ENCODE measurements at places on chromosomes 16 and 17.

- no peak for DNase-seq
These were observed 77.2 kb downstream of the SHISA6 start for GRCh38 chr17:11318207-11318606.

GRCh38 chr17:61490540-61490975 is 38.3 kb downstream of the TBX4 start:
- DNase-seq, result no peak

GRCh38 chr17:76176701-76177574 is 35.9 kb upstream of the FOXJ1 start:
- no peak for DNase-seq

- DNase-seq, result no peak
These were observed 88.2 kb downstream of the WDR59 start for GRCh38 chr16:74896389-74897370.

GRCh38 chr16:80038566-80038965 is 438.0 kb upstream of the MAF start:
- DNase-seq, result no peak

- no peak for DNase-seq
These were observed 23.1 kb downstream of the MMP15 start for GRCh38 chr16:58048494-58049231.

DNA sequence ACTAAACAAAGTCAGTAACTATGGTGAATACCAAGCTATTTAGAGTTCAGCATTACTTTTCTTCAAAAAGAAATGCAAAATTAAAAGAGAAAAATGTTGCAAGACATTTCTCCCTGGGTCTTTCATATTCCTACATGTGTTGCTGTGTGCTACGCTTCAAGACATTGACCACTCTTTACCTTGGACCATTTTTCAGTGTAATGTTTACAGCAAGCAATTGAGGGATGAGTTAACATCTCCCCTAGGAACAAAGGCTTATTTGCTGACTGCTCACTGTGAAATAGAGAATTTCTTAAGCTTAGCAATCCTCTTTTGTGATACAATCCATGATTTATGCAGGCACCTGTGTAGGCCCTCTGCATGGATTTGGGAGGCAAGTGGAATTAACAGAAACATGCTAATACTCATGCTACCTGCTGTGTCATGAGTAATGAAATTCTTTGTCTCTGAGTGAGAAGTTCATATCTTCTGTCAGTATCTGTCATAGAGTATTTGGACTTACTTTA is 1202.9 kb upstream of the CDH8 start:
- no peak for DNase-seq

GRCh38 chr17:73432624-73433190 is 120.9 kb upstream of the CDC42EP4 start:
- no peak for DNase-seq

DNA sequence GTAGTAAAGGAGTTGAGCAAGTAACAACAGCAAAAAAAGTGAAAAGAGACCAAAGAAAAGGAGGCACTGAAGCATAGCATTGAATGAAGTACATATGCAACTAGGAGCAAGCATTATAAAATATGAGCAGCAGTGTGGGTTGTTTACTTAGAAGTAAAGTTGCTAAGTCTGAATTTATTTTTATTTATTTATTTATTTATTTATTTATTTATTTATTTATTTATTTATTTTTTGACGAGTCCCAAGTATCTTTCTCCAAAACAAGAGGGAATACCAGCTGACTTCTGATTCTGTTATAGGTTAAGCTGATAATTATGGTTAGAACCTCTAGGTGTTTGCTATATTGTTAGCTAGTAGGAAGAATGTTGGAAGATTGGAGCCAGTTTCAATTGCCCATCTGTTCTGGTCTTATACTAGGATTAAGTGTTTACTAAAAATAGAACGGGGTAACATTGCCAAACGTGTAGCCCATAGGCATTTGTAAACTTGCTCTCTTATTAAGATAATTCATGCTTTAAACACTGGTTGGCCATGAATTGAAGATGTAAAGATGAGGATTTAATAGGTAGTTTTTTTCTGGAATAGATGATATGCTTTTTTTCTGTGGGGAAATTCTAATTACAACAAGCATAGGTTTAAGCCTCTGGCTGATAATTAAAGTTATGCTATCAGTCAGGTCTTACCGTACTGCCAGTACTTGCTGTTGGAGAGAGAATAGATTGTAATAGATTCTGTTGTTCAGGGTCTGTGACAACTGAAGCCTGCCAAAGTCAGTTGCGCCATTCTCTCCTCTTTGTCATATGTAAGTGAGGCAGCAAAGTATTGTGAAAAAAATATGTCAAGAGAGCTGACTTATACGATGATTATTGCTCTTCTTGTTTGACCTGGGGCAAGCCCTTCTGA is 66.7 kb downstream of the PPM1E start:
- DNase-seq, result no peak

GRCh38 chr17:35448899-35449227 is 297 bp upstream of the SLFN13 start:
- DNase-seq, result no peak

- no peak for DNase-seq
These were observed 684.1 kb upstream of the C16orf82 start for GRCh38 chr16:26382586-26382985.

DNA sequence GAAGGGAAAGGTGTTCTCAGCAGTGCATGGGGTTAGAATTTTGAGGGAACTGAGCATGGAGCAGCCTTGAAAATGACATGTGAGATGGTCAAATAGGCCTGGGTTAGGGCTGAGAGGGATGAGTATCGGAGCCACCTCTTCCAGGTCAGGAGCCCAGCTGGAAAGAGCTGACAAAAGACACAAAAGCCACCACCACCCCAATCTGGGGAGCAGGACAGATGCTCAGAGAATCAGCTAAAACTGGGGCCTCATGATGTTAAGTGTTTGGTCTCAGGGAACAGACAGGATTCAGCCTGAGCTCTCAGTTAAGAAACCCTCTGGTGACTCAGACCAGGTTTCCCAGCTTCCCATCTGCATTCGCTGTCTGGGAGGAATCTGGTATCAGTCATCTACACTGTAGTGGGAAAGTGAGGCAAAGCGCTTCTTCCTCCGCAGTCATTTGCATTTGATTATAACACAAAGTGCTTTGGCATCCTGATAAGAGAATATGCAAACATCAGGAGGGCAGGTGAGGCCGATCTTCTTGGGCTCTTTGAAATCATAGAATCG is 2.6 kb downstream of the WNT9B start:
- DNase-seq, result no peak

GRCh38 chr16:68244903-68245853 is at the start of gene PLA2G15:
PLA2G15 (plus strand) TSS chr16:68245373; CDS start chr16:68245427, 54 bp downstream.
- DNase-seq, result peak; percentile 98

- DNase-seq, result peak; percentile 77
These were observed 32.1 kb upstream of the PRKCB start for GRCh38 chr16:23803591-23804123.

GRCh38 chr17:70447588-70447987 is 278.3 kb downstream of the KCNJ2 start:
- no peak for DNase-seq

- DNase-seq, result no peak
These were observed 26.0 kb downstream of the TAC4 start for GRCh38 chr17:49821916-49822315.

DNA sequence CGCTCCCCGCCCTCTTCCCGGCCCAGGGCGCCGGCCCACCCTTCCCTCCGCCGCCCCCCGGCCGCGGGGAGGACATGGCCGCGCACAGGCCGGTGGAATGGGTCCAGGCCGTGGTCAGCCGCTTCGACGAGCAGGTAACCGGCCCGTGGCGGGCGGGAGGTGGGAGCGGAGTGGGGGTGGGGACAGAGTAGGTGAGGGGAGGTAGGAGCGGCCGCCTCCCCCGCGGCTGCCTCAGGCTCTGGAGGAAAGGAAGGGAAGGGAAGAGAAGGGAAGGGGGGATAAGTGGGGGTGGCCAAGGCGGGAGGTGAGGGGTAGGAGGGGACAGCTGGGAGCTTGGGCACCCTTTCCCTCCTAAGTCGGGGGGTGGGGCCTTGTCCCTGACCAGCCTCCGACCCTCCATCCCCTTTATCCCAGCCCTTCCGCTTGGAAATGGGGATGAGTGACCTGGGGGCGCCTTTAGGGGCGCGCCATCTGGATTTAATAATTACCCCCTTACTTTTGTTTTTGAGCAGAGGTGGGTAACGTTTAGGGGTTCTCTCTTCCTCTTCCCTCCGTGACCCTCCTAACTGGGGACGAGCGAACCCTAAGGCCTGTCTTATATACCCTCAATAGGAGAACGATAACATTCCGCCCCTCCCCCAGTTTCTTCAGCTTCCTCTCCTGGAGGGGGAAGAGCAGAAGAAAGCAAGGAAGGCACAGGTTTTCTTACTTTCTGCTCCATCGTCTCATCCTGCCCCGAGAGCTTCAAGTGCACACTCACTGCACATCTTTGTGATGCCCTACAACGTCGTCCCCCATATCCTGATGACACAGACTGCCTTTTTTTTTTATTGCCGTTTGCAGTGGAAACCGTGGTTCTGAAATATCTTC is 694 bp downstream of the NF1 start:
- peak; percentile 33 for DNase-seq

DNA sequence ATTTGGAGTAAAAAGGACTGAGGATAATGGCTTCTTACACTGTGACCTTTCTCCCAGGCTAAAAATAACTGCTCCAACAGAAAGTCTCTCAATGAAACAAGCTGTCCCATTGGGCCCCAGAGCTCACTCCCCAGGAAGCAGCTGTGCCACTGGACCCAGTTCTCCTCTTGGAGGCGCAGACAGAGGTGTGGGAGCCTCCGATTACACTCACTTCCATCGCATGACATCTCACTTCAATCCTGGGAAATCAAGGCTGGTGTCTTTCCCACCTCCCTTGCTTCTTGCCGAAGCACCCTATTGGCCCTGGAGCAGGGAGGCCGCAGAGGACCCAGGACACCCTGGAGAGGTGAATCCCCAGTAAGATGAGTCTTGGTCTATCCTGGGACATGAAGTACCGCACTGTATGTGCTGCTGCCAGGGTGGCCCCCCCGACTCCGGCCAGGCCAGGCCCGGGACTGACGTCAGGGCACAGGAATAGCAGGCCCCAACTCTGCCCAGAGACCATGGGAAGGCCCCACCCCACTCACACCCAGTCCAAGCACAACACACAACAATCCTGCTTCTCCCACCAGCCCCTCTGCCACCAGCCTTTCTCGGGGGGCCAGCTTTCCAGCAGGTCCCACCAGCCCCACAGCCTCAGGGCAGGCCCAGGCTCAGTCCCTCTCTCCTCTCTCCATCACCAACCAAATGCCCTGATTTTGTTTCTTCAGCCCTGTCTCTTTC is 29.5 kb downstream of the SRL start:
- no peak for DNase-seq

DNA sequence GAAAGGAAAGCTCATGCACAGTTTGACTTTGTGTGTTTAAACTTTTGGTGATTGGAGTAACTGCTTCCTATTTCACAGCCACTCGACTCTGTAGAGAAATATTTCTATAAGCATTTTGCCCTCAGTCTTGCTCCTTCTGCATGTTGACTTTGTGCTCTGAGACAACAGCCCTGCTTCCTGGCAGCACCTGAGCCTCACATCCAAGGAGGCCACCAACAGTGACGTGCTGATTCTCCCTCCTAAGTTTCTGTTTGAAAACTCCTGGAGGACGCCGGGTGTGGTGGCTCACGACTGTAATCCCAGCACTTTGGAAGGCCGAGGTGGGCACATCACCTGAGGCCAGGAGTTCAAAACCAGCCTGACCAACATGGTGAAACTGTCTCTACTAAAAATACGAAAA is 23.9 kb upstream of the WSB1 start:
- no peak for DNase-seq

GRCh38 chr17:75059369-75060345 is 12.6 kb downstream of the KCTD2 start:
- DNase-seq, result no peak

- DNase-seq, result no peak
These were observed 88.9 kb upstream of the ATF7IP2 start for GRCh38 chr16:10296956-10297340.

DNA sequence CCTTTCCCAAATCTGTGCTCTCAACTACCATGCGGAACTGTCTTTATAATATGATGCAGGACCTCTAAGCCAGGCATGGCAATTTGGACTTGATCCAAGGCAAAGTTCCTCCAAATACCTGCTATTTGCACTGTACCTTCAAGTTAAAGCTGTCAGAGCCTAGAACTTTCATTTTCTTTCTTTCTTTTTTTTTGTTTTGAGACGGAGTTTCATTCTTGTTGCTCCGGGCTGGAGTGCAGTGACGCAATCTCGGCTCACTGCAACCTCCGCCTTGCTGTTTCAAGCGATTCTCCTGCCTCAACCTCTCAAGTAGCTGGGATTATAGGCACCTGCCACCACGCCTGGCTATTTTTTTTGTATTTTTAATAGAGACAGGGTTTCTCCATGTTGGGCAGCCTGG is 51.7 kb downstream of the ARHGAP27 start:
- DNase-seq, result no peak

DNA sequence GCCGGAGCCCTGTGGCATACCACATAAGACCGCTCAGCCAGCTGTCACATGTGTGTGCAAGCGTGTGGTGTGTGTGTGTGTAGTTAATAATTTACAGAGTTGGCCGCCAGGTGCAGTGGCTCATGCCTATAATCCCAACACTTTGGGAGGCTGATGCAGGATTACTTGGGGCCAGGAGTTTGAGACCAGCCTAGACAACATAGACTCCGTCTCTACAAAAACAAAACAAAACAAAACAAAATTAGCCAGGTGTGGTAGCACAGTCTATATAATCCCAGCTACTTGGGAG is 20.4 kb downstream of the SOCS1 start:
- no peak for DNase-seq

DNA sequence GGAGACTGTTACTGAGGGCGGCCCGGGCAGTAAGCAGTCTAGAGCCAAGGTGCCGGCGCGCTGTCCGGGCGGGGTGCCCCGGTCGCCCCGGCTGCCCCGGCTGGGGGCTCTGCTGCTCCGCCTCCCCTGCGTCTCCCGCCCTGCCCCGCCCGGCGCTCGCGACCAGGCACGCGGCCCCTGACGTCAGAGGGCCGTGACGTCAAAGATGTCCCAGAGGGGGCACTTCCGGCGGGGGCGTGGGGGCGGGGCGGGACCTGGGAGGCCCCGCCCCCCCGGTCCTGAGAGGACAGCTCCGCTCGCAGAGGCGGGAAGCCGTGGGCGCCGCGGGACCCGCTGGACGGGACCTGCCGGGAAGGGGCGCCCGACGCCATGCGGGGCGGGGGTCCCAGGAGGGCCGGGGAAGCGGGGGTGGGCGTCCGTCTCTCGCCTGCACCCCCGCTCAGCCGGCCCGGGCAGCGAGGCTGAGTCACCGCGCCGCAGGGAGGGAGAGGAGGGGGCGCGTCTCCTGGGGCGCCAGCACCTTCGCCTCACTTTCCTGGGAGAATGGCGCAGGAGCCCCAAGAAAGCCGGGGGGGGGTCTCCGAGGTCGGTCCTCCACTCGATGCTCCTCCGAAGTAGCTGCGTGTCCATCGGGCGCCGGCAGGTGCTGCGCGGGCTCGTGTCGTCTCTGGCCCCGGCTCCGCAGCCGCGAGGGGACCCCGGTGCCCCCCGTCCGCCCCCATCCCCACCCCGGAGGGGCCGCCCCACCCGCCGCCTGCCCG is 4.4 kb upstream of the HIC1 start:
- peak; percentile 81 for DNase-seq

GRCh38 chr16:51097729-51098128 is 53.3 kb downstream of the SALL1 start:
- no peak for DNase-seq

DNA sequence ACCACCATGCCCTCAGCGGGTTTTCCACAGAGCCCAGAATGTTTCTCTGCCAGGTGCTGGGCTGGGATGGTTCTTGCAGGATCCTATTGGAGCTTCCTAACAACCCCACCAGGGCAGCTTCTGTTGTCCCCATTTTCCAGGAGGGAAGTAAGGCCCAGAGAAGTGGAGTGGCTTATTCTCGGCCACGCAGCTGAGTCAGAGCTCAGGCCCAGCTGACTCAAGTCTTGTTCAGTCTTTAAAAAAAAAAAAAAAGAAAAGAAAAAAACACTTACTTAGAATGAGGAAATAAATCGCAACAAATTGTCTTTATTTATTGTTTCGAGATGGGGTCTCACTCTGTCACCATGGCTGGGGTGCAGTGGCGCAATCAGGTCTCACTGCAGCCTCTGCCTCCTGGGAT is 413.0 kb downstream of the CPPED1 start:
- DNase-seq, result no peak
